ENCODE measurements at places on chromosomes 3 and 15.

DNA sequence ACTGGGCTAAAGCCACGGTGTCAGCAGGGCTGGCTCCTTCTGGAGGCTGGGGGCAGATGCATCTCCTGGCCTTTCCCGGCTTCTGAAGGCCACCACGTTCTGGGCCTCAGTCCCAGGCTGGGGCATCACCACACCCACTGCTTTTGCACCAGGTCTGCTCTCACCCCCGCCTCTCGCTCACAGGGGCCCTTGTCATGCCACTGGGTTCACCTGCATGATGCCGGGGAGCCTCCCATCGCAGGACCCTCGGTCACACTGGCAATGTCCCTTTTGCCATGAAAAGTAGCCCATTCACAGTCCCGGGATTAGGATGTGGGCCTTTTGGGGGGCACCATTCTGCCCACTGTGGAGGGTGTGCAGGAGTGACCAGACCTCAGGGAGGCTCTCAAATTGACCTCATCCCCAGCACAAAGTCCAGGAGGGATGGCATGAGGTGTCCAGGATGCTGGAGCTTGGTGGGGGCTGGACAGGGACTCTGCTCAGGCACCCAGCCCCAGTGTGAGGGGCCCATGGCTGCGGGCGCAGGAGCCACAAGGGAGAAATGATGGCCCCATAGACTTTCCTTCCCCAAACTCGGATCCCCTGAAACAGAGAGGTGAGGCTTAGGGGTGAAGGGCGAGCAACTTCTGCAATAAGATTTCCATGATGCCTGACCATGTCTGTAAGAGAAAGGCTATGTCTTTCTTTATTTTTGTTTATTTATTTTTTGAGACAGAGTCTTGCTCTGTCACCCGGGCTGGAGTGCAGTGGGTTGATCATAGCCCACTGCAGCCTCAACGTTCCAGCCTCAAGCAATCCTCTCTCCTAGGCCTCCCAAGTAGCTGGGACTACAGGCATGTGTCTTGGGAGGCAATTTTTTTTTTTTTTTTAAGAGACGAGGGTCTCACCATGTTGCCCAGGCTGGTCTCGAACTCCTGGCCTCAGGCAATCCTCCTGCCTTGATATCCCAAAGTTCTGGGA lies 189.1 kb downstream of the GOLGA6L6 start:
- no peak for DNase-seq

- DNase-seq = no peak
These were observed 163.6 kb downstream of the CTNNB1 start for GRCh38 chr3:41362638-41363559.

GRCh38 chr3:144900366-144900765 lies 928.7 kb downstream of the DIPK2A start:
- no peak for DNase-seq

DNA sequence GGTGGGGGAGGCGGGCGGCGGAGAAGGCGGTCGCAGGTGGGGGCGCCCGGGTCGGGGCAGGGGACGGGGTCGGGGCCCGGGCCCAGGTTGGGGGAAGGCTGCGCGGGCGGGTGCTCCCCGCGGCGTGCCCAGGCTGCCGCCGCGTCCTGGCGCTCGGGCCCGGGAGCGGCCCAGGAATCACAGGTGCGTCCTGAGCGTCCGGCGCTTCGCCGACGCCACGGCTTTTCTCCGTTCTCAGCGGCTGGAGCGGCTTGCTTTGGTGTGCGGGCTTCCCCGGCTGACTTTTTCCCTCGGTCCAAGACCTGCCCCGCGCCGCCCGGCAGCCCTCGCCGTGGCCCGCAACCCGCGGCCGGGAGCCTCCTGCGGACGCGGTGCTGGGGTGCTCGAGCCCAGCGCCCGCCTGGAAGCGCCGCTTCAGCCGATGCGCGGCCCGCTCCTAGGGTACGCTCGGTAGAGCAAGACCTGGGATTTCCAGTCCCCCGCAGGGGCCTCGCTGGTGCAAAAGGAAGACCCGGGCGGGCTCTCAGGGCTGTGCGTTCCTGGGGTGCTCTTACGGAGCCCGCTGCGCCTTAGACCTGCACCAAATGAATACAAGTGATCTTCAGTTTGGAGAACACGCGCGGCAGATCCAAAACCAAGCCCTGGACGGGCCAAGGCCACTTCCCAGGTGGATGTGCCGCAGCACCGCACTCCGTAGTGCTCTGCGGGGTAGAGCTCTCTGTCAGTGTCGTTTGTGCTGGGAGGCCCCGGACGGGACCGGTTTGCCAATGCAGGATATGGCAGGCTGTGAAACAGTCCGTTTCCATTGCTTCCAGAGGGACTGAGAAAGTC lies 639 bp downstream of the NIPA1 start:
- no peak for DNase-seq

GRCh38 chr15:64235552-64235951 lies 72.7 kb upstream of the PPIB start:
- DNase-seq = no peak

DNA sequence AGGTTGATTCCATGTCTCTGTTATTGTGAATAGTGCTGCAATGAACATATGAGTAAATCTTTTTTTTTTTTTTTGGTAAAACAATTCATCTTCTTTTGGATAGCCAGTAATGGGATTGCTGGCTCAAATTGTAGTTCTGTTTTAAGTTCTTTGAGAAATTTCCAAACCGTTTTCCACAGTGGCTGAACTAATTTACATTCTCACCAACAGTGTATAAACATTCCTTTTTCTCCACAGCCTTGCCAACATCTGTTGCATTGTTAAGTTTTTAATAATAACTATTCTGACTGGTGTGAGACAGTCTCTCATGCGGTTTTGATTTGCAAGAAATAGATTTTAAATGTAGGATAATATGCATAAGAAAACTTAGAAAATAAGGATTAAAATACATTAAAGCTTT lies 279.0 kb upstream of the EPHA3 start:
- DNase-seq = no peak

GRCh38 chr3:14472471-14473351 lies 67.4 kb downstream of the GRIP2 start:
- no peak for DNase-seq

GRCh38 chr15:47398132-47398531 lies 319.2 kb upstream of the SEMA6D start:
- DNase-seq = no peak

GRCh38 chr3:184031187-184031792 lies at the start of gene HTR3D:
TSS of gene HTR3D (plus strand) at chr3:184031742. CDS start at chr3:184031742, 0 bp downstream.
- no peak for DNase-seq

GRCh38 chr15:49441816-49442215 lies 18.8 kb downstream of the FGF7 start:
- DNase-seq = no peak

- no peak for DNase-seq
These were observed 42.6 kb downstream of the ADAMTS9 start for GRCh38 chr3:64645243-64645642.

- no peak for DNase-seq
These were observed 34.1 kb upstream of the ATG7 start for GRCh38 chr3:11238060-11238459.

GRCh38 chr3:14907043-14907966 lies 40.1 kb upstream of the NR2C2 start:
- no peak for DNase-seq

- DNase-seq = no peak
These were observed 2.8 kb downstream of the SEC62 start for GRCh38 chr3:169969174-169970095.

DNA sequence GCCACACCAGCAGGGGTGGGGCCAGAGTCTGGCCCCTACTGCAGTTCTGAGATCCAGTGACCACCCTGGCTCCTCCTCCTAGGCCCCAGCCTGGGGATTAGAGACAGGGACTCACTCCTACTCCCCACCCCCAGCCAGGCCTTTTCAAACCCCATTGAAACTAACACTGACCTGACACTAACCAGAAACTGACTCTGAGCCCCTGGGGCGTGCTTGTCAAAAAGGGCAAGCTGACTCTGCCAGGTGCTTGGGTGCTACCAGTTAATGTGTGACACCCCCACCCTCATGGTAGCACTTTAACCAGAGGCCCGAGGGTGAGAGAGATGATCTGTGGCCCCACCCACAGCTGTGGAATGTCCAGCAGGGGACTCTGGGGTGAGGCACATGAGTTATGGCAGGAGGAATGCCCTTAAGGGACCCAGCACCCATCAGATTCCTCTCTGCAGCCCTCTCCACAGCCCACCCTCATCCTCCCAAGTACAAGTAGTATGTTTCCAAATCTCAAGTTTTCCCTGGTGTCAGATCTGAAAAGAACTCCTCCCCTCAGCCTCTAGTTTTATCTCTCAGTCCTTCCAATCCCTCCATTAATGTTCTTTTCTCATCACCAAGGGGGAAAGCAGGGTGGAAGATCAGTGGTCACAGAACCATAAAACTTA lies 1.4 kb downstream of the PTH1R start:
- no peak for DNase-seq

GRCh38 chr3:110456001-110456400 lies 615.6 kb upstream of the NECTIN3 start:
- no peak for DNase-seq

- no peak for DNase-seq
These were observed 274.7 kb upstream of the CTNNB1 start for GRCh38 chr3:40924559-40925141.

DNA sequence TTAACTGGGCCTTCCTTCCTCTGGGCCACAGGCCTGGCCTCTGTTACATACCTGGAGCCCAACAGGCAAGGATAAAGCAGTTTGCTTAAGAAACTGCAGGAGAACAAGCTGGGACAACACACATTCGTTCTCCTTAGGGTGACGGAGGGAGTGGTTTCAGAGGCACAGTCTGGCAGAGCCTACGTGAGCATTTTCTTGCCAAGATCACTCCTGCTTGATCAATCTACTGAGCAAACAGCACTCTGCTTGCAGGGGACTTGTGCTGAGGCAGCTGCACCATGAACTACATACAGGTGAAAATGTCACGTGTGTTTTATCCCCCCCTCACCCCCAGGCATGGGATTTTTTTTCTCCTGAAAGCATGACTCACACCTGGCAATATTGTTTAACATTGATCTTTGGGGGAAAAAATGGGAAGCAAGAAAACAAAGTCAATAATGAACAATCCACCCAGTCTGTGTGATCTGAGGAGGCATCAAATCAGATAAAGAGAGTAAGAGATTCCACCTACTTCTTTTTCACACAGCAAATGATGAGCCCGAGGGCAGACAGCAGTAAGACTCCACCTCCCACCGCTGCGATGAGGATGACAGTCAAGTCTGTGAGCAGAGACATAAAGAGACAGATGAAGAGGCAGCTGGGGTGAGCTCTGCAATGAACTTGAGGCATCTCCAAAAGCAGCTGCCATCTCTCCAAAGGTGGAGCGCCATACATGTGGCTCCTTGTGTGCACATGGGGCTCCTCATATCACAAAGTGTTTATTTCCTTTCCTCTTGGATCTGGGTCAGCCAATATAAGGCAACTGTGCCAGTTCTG lies 57.4 kb downstream of the CDCP1 start:
- DNase-seq = no peak

DNA sequence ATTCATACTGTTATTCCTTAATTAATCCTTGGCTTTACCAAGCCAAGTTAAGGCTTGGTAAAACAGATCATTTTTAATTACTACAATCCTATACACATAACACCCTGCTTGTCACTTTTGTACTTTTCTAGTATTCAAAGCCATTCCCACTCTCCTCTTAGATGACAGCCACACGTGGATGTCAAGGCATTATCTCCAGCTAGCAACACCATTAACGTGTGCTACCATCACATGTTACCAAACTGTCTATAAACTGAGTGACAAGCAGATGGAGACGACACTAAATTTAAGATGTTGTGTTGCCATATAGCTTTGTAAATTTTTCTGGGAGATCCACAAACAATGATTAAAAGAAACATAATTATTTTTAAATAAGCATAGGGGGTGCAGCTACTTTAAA lies 103.7 kb downstream of the UACA start:
- no peak for DNase-seq

DNA sequence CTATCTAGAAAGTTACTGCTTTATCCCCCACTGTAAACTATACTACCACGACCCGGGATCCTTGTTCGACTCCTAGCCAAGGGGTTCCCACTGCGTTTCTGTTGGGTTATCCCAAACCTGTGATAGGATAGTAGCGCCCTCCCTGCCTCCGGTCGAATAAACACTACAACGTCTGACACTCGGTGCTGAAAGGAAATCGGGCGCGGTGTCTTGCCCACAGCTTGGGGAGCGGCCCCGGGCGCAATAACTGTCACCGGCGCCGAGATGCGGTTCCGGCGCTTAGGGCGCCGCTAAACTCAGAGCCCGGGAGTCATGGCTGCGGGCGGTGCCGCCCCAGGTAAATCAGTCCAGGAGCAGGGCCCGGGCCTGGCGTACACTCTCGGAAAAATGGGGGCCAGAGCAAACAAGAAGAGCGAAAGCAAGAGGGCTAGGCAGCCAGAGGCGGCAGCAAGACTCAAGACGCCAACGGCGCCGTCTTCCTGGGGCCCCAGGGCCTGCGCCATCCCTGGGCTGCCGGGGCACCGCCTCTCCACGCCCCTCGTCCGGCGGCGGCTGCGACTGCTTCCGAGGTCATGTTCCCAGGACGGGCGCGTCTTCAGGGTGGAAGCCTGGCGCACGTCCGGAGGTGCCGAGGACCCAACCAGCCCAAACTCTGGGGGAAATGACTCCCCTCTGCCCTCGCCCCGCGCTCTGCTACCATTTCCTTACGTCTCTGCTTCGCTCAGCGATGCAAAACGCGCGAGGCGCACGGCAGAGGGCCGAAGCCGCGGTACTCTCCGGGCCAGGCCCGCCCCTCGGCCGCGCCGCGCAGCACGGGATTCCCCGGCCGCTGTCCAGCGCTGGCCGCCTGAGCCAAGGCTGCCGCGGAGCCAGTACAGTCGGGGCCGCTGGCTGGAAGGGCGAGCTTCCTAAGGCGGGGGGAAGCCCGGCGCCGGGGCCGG lies at the start of gene DUT:
DUT (plus strand) TSS at position 575 of the 941 bp plus-strand sequence; CDS start at position 662, 87 bp downstream.
- DNase-seq = peak; percentile 81

DNA sequence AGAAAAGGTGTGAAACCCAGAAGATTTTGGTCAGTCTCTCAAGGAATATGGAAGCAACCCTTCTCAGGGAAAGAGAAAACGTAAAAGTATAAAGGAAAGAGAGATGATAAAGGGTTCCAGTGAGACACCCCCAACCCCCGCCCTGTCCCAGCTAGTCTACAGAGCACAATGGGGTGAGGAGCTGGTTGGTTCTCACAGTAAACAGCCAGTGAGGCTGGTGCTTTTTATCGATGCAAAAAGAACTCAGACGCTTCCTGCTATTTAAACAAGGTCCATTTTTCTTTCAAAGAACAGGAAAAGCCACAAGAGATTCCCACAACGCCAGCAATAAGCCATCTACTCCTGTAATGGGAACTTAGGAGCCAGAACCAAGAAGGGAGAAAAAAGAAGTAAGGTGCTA lies 65.9 kb downstream of the CHAC1 start:
- DNase-seq = no peak

- DNase-seq = no peak
These were observed 80.5 kb downstream of the MAGI1 start for GRCh38 chr3:65958216-65958615.

DNA sequence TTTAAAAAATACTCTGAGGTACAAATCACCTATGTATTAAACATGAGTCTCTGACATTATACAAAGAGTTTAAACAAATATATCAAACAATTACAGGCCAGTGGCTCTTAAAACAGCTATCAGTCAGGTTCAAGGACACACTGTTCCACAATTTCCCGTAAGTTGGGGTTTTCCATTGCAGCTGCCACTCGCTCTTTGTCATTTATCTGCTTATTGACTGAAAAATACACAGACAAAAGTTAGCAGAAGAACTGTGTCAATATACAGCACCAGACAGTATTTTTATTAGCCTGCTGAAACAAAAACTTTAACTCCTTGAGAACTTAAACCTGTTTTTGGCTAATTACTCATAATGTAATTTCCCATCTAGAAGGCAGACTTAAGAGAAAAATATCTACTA lies 20.8 kb downstream of the CIAO2A start:
- DNase-seq = no peak

GRCh38 chr3:71048948-71049347 lies 534.6 kb downstream of the FOXP1 start:
- DNase-seq = no peak

Data from naive B cell (primary cell).